8988T (cell line): ENCODE measurements at places on chromosomes 11 and 22.
A peak's percentile ranks its signal among the peaks of the same experiment; 100 is the strongest.

DNA sequence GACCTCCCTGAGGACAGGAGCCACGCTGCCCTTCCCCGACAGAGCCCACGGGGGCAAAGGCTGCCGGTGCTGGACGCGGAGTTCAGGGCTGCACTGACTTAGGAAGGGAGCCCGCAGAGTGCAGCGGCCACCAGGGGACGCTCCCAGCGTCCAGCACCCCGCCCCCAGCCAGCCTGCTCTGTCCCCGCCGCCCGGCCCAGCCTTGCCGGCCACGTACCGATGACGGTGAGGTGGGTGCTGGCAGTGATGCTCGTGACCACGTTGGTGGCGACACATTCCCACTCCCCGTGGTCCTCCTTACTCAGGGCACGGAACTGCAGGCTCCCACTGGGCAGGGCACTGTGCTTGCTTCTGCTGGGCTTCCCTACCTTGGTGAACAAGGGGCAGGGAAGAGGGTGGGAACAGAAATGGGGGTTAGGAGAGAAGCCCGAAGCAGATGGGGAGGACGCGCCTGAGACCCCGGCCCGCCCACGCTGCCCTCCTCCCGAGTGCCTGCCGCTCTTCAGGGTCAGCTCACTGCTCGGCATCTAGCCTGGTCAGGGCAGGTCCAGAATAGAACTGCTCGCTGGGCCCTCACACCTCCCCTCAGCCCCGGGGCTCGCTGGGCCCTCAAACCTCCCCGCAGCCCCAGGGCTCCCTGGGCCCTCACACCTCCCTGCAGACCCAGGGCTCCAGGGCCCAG, 25.9 kb downstream of the IGSF9B start:
- DNase-seq = peak; percentile 96

- DNase-seq = no peak
Observed at GRCh38 chr11:124197999-124198398, 14.9 kb downstream of the OR10D3 start.

DNA sequence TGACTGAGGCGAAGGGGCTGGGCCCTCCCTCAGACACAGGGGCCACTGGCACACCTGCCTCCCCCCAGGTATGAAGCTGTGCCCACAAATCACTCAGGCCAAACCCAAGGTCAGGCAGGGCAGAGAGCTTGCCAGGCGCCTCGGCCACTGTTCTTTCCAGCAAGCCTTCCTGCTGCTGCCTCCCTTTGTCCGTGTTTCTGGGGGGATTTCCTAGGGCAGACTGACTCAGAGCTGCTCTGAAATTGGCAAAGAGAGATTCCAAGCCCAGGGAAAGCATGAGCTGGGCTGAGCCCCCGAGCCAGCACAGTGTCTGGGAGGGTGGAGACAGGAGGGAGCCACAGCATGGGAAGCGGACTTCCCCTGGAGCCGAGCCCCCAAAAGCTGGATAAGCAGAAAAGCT, 33.2 kb downstream of the PPP2R1B start:
- no peak for DNase-seq

DNA sequence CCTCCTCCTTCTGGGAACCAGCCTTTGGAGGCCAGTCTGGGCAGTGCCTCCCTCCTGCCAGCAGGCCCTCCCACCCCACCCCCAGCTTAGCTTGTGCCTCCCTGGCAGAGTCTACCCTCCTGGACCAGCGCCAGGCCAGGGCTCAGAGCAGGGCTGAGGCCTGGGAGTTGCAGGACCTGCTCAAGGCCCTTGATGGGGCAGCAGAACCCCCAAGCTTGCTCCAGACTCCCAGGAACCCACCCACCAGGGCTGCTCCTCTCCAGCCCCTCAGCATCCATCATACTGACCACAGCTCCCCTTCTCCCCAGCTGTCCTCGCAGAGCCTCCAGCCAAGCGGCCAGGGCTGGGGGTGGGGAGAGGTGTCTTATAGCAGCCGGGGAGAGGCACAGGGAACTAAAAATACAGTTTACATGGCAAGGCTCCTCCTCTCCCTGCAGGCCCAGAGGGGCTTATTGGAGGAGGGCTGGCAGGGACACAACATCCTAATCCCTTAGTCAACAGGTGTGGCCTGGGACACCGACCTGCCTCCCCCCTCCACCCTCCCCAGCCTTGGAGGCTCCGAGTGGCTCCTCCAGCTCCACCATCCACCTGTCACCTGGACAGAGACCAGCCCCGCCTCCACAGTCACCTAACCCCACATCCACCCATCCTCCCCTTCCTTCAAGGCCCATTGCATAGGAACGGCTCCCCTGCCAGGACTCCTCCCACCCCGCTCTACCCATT, 5.2 kb upstream of the MB start:
- no peak for DNase-seq

DNA sequence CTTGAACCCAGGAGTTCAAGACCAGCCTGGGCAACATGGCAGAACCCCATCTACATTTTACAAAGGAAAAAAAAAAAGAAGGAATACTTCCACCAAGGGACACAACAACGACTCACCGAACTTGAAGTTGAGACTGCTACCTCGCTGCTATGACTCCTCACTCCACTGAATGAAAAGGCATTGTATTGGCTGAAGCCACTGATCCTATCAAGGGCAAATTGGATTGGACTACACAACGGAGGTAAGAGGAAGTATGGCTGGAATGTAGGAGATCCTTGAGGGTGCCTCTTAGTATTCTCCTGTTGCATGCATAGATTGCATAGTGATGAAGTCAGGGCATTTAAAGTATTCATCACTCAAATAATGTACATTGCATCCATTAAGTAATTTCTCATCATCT, 97.9 kb downstream of the CWF19L2 start:
- DNase-seq = no peak

DNA sequence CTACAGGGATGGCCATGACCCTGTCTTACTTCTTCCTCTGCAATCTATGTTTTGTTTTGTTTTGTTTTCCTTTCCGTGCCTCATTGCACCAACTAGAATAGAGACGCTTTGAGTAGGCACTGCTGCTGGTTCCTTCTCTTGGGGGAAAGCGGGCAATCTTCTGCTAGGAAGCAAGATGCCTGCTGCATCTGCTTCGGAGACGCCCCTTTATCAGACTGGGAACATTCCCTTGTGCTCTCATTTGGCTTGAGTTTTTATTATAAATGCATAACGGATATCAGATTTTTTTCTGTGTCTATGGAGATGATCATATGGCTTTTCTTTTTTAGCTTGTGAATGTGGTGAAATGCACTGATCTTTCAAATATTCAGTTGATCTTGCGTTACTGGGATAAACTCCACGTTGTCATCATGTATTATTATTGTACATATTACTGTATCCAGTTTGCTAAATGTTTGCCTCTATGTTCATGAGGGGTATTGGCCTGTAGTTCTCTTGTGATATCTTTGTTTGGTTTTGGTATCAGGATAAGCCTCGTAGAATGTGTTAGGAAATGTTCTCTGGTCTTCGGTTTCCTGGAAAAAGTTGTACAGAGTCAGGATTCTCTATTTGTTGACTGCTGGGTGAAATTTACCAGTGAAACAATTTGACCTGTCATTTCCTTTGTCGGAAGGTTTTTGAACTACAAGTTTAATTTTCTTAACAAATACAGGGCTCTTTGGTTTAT, 23.4 kb upstream of the KRTAP5-6 start:
- no peak for DNase-seq

DNA sequence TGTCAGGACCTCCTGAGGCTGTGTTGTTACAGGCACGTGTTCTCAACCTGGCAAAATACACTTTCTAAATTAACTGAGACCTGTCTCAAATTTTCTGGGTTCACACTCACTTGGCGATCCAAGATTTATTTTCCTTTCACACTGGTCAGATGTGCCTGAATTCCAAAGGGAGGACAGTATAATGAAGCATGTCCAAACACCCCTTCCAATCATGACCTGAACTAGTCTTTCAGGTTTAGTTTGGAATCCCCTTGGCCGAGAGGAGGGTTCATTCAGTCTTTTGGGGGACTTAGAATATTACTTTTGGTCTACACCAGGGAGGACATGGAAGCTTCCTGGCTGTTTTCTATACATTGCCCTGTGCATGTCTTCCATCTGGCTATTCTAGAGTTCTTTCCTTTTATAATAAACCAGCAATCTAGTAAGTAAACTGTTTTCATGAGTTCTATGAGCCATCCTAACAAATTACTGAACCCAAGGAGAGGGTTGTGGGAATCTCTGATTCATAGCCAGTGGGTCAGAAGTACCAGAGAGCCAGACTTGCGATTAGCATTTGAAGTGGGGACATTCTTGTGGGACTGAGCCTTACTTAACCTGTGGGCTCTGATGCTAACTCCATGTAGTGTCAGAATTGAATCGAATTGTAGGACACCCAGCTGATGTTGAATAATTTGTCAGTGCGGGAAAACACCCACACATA, 14.8 kb upstream of the TMEM216 start:
- DNase-seq = no peak

- no peak for DNase-seq
Observed at GRCh38 chr22:47257976-47258375, 495.5 kb downstream of the TBC1D22A start.

DNA sequence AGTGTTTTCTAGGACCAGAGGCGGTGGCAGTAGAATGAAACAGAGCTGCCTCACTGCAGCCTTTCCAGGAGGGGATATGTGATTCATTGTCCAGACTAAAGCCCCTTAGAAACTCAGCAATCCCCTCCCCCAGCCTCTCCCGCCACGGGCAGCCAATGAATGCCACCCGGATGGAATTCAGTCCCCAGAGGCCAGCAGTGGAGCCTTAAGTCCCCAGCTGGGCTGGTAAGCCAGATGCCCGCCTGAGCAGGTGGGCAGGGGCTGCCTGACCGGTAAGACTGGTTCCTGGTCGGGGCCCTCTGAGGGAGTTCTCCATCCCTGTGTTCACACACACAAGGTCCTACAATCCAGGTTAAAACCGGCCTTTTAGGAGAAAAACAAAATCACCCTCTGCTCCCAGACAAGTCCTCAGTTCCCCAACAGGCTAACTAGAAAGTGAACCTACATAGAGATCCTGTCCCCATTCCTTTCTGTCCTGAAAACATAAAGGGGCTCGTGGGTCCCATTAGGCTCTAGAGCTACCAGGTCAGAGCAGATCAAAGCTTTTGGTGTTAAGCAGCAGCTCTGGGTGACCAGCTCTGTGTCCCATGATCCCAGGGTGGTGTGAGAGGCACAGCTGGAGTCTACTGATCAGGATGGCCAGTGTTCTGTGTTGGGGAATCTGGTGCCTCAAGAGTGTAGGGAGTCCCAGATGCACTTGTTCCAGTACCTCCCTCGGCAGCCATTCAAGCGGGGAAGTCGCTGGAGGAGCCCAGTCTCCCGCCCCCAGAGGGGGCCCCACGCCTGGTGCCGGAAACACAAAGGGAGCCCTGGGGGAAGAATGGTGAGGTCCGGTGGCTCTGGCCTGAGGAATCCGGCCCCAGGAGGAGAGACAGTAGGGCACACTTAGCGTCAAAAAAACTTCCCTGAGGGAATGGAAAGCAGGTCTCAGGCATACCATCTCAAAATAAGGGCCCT, 2.6 kb downstream of the PATZ1 start:
- DNase-seq = no peak

- DNase-seq = no peak
Observed at GRCh38 chr22:43722444-43722843, 89.7 kb downstream of the EFCAB6 start.

- peak; percentile 16 for DNase-seq
Observed at GRCh38 chr11:102831489-102832440, 11.6 kb downstream of the MMP3 start.

- DNase-seq = no peak
Observed at GRCh38 chr11:60951904-60952741, at the start of gene SLC15A3. TSS of gene SLC15A3 (minus strand) at chr11:60952176. CDS start at chr11:60951551, 625 bp downstream.

GRCh38 chr11:119990309-119991021, 147.4 kb downstream of the TRIM29 start:
- no peak for DNase-seq

DNA sequence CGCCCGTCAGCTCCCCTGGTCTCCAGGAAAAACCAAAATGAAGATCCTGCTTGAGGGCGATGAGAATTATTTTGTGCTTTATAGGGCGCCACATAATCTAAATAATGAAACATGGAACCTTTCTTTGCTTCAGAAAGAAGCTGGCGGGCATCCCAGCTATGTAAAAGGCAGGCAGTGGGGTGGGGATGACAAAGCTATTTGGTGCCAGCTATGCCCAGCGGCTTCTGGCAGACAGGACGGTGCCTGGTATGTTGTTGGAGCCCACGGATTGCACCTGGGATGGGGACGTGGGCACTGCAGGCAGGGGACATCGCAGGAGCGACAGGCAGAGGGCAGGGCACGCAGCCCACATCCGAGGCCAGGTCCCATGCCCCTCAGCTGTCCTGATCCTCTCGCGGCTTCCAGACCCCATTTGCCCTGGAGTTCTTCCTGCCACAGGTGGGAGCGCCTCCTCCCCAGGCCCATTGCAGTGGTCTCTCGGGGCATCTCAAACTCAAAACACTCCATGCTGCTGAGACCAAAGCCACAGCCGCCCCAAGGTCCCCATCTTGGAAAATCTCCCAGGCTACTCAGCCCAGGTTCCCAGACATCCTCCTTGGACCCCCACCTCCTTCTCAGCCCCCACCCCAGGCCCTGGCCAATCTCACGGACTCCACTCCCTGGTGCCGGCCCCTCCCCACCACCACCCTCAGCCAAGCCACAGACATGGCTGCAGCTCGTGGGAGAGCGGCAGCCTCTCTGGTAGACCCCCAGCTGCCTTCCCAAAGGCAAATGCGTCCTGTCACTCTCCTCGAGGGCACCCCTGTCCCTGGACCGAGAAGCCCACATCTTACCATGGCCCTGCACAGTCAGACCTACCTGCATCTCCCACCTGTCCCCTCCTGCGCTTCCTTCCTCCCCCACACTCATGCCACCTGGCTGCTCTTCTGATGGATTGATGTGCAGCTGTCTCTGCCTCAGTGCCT, 45.7 kb downstream of the SHISAL1 start:
- DNase-seq = no peak

DNA sequence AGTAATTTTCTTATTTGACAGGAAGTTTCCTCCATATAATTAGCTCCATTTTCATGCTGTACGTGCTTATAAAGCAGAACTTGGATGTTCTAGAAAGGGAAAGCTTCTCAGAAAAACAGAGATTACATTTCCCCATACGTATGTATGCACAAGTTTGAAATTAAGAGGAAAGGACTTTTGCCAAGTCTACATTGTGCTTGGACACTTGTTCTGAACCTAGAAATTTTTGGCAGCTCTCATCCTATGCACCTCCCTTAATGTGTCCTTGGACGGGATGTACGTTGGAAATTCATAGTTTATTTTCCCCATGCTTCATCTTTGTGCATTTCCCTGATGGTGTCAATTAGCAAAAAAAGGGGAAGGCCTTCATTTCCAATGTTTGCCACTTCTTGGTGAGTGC, 322.7 kb downstream of the BLID start:
- no peak for DNase-seq

DNA sequence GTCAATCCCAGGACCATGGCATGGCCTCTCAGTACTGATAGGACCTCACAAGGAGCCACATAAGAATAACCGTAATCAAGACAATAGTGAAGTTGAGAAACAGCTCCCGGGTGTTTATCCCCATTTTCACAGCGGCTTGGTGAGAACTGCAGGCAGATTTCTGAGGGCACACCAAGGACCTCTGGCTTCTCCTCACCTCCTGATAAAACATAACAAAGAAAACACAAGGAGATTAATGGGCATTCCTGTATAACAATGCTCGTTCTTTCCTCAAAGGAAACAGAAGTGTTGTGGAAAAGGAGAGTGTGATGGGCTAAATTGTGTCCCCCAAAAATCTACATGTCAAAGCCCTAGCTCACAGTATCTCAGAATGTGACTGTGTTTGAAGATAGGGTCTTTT, 4.0 kb downstream of the SLN start:
- DNase-seq = no peak
